ENCODE measurements at places on chromosomes 12 and 14.

GRCh38 chr14:40682131-40682913, 924.4 kb upstream of the LRFN5 start:
- DNase-seq = no peak

GRCh38 chr12:5096241-5096924, 52.7 kb downstream of the KCNA5 start:
- DNase-seq = no peak

- DNase-seq = peak; percentile 58
Measured at GRCh38 chr14:61326847-61327246, 5.5 kb downstream of the PRKCH start.

DNA sequence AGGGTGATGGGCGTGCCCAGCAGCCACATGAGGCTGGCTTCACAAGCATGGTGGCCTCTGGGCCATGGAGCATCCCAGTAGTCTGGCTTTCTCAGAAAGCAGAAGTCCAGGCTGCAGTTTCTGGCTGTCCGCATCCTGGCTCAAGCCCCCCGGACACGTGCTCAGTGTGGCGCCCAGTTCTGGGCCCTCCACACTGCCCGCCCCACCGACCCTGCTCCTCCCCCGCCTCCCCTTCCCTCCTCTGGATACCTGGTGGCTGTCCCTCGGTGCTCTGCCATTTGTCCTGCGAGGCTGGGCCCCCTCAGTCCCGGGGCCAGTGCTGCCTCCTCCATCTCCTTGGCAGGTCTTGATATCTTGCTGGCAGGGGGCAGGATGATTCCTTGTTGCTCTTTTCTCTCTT, 31.6 kb downstream of the LRCOL1 start:
- no peak for DNase-seq

- DNase-seq = peak; percentile 7
Measured at GRCh38 chr12:88188180-88188579, 46.1 kb downstream of the TMTC3 start.

GRCh38 chr12:129885287-129885686, 18.5 kb downstream of the TMEM132D start:
- DNase-seq = no peak

DNA sequence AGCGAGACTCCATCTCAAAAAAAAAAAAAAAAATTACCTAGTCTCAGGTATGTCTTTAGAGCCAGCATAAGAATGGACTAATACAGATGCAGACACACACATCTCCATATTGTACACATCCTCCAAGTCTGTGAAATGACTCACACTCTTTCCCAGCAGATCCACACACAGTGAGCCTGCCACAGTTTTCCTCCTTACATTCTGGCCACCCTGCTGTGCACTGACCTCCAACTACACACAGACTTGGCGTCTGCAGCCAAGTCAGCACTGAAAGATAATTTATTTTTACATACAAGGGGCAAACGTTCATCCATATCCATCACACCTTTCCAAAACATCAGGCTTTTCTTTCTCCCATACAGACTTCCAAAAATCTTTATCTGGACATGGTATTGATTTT, 115.9 kb downstream of the SLC25A21 start:
- DNase-seq = no peak

- DNase-seq = no peak
Measured at GRCh38 chr12:65814038-65814437, 10.2 kb upstream of the HMGA2 start.

DNA sequence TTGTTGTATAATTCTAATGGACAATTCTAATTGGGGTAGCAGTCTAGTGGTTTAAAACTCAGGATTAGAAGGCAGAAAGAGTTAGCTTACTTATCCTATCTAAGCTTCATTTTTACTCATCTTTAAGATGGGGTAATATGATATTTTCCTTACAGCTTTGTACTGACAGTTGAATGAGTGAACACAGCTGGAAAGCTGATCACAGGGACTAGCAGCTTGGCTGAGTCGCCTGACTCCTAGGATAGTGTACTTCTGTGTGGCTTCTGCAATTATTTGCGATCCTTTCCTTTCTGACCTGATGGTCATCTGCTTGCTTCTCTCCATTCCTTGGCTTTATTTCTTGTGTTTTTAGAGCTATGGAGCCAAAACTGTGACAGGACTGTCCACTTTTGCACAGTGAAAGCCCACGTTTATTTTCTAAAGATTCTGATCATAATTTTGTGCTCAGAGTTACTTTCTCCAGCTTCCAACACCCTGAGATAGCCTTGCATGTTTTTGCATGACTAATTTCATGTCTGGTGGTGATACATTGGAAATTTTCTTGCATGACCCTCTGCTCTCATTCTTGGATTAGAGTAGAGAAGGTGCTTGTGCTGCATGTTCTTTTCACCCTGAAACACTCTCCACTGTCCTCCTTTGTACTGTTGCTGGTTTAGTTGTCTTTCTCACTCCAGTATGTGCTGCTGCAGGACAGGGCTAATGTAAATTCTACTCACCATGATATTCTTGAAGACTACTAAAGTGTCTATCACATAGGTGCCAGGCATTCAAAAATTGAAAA, 377.0 kb upstream of the ATP2B1 start:
- peak; percentile 5 for DNase-seq

GRCh38 chr12:7034464-7034863, 16.2 kb upstream of the LPCAT3 start:
- DNase-seq = no peak

DNA sequence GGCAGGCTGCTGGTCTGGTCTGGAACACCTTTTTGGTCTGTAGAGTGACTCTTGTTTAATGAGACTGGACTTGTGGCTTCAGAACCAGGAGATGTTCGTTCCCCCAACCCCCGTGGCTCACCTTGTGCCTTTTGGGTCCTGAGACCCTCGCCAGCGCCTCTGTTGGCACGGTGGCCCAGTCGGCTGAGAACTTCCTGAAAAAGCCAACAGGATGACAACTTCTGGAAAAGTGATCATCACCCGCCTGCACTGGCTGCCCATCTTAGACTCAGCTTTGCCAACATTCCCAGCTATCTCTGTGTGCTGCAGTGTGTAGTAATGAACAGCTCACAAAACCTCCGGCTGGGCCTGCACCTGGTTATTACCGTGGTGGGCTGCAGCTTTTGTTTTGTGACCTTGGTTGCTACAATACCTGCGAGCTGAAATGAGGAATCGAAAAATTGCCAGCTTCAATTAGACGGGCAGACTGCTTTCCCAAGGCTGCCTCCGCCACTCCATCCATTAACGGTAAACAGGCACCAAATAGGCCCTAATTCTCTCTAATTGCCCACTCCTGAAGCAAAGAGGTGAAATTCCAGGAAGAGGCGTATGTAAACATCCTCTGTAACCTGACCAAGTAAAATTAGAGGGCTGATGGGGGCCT, 16.0 kb downstream of the MEG3 start:
- no peak for DNase-seq

DNA sequence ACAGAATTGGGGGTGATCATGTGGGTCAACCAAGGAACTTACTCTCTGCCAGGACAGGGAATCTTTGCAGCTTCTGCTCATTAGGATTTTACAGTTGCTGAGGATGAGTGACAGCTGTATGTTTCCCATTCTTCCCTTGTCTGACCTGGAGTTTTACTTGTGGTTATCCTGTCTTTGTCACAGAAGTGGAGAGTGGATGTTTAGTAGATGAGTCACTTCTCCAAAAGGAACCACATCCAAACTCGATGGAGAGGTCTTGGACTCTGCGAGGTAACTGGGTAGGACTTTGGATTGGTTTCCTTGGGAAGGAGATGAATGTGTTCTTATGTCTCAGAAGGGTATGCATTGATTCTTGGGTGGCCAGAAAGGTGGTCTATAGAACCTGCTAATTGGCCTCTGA, 53.8 kb upstream of the USP44 start:
- DNase-seq = peak; percentile 26

GRCh38 chr14:60720962-60721325, 3.2 kb downstream of the SIX4 start:
- DNase-seq = peak; percentile 45

Measured in HTR-8/SVneo (cell line).